WTC11 (cell line): ENCODE measurements at places on chromosomes 3 and 15. TPM values are rescaled to one million over a fixed set of nuclear protein-coding genes. Genes with fewer than 3 reads are reported as not detected.

Gene EEFSEC
- total RNA-seq = 13.7 to 16.9 TPM (median 16.1 TPM) in 3 replicates

DNA sequence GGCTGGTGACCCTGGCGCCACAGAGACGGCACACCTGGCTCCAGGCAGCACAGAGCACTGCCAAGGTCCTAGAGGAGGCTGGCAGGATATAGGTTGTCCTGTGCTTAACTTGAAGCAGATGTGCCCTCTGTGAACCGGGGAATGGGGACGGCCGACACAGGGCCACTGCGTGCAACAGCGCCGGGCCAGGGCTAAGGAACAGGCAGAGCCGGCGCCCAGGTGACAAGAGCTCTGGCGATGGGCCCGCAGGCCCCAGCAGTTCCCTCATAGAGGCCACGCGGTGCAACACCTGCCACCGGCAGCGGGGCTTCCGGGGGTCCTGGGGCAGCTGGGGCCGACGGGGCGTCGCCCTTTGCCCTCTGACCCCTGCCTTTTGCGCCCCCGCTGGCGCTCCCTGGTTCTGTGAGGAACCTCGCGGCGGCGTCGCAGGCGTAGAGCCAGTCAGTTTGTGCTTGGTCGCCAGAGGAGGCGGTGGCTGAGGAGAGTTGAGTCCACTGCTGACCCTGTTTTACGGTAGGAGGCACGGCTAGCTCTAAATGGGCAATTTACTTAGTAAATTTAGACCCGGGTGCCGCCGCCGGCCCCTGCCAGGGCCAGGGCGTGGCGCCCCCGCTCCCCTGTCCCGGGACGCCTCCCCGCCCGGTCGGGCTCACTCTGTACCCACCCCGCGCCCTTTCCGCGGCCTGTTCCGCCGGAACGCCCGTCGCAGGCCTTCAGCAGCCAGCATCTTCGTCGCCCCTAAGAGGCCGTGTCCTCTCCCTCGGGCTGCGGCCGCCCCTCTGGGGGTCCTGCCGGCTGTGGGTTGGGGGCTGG lies at the start of gene NPAP1:
Gene NPAP1 (plus strand): TSS at position 444 of the 813 bp plus-strand sequence. CDS start 93 bp downstream, at position 537.
- peaks cover 7% of the 10 kb centered on the region for H3K4me1 ChIP-seq
- no peak for DNase-seq
- H3K4me3 ChIP-seq = no peak within 1 kb of the TSS
- H3K27ac ChIP-seq = no peak within 1 kb of the TSS

DNA sequence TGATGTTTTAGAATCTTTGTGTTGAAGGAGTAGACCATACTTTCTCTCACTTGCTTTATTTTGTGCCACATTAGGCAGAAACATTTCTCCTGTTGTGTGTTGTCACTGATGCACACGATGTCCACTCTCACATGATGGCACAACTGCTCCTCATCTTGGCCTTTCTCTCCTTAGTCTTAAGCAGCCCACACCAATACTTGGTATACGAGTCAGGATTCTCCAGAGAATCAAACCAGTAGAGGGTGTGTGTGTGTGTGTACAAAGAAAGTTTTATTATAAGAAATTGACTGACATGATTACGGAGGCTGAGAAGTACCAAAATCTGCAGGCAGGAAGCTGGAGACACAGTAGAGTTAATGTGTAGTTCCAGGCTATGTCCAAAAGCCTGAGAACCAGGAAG lies 187.1 kb downstream of the ALCAM start:
- H3K27ac ChIP-seq = no peak overlapping the region
- DNase-seq = no peak
- peaks cover 6% of the 10 kb centered on the region; the same call in 1 of the 2 replicates for H3K36me3 ChIP-seq
- peaks cover 13% of the 10 kb centered on the region for H3K4me1 ChIP-seq

DNA sequence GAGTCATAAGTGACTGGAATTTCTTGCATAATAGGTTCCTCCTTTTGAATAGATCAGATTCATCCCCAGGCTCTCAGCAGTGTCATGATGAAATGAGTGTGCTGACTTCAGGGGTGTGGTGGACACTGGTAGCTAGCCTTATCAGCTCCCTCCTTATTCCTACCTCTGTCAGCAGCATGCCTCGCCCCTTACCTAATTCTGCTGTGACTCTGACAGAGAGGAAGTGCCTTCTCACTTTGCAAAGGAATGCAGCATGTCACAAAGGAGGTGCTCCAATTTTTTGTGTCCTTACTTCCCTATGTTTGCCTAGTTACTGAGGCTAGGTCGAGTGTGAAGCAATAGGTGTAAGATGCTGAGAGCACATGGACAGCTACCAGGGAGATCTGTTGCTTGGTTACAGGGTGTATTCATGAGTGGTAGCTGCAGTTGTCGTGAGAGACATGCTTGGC lies 90.6 kb downstream of the TNFAIP8L3 start:
- no peak overlapping the region for H3K27ac ChIP-seq
- peaks cover 28% of the 10 kb centered on the region for H3K36me3 ChIP-seq
- no peak overlapping the region for H3K4me3 ChIP-seq
- no peaks in the 10 kb centered on the region for H3K27me3 ChIP-seq
- no peak for DNase-seq

- H3K27me3 ChIP-seq = no peaks in the 10 kb centered on the region
- peaks cover 17% of the 10 kb centered on the region for H3K4me1 ChIP-seq
- no peak overlapping the region for H3K4me3 ChIP-seq
- H3K27ac ChIP-seq = no peak overlapping the region
- peaks cover 13% of the 10 kb centered on the region for H3K36me3 ChIP-seq
Observed at GRCh38 chr3:56207922-56208321, 260.3 kb downstream of the ERC2 start.

DNA sequence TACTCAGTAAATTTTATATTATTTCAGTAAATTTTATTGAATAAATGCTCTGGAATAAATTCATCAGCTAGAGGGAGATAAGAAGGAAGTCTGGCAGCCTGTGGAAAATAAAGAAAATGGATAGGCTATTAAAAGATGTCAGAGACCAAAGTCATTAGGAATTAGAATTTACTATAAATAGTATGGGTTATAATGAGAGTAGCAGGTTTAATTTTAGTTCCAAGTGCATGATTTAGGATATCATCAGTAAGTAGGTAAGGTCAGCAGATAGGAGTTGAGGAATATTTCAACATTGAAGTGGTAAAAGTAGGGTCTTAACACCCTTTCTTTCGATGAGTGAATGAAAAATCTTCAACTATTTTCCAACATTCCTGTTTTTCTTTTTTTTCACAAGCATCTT lies 64.6 kb downstream of the SNRPN start:
- H3K4me1 ChIP-seq = peaks cover 4% of the 10 kb centered on the region
- DNase-seq = no peak
- H3K36me3 ChIP-seq = peaks cover 82% of the 10 kb centered on the region
- H3K27ac ChIP-seq = no peak overlapping the region

DNA sequence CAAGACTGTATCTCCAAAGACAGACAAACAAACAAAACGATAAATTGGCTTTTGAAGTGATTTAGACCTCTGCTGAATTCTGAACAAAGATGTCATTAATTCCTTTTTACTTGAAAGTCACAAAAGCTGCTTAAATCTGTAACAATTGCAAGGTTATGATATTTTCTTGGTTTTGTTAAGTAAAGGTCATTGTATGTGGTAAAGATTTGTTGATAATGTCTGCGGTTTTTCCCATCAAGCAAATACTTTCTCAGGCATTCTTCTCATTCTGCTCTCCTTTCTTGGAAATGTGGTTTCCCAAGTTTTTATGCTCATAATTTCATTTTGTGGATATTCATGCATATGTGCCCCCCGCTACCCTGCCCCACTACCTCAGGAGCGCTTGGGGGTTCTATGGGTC lies 116.5 kb downstream of the SLMAP start:
- H3K27me3 ChIP-seq = no peaks in the 10 kb centered on the region
- no peak for DNase-seq
- H3K4me1 ChIP-seq = no peaks in the 10 kb centered on the region
- H3K36me3 ChIP-seq = 0 out of 2 replicates have a peak, but pooled peaks cover 4% of the 10 kb centered on the region
- H3K27ac ChIP-seq = no peak overlapping the region

DNA sequence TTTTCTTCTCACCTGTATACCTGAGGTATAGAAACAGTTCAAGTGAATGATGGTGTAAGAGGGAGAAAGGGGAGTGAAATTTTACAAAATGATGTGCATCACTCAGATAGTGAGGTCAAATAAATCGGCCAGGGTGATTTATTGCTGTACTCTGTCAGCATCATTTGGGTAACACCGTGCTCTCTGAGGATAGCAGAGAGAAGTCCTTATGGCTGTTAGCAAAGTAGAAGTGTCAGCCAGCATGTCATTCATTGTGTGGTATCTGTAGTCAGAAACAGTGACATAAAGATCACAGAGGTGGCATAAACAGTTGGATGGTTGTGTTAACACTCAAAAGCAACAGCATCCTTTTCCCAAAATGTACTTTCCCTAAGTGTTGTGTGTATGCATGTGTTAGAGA lies 53.4 kb downstream of the PSMD6 start:
- no peaks in the 10 kb centered on the region for H3K36me3 ChIP-seq
- no peak overlapping the region; the same call in 1 of the 2 replicates for H3K27ac ChIP-seq
- no peaks in the 10 kb centered on the region for H3K27me3 ChIP-seq
- H3K4me3 ChIP-seq = no peak overlapping the region
- H3K4me1 ChIP-seq = peaks cover 84% of the 10 kb centered on the region

GRCh38 chr3:154227531-154227930 lies 96.8 kb downstream of the DHX36 start:
- no peak overlapping the region for H3K27ac ChIP-seq
- H3K4me1 ChIP-seq = peaks cover 5% of the 10 kb centered on the region; the same call in 1 of the 2 replicates
- DNase-seq = no peak
- no peaks in the 10 kb centered on the region for H3K27me3 ChIP-seq

DNA sequence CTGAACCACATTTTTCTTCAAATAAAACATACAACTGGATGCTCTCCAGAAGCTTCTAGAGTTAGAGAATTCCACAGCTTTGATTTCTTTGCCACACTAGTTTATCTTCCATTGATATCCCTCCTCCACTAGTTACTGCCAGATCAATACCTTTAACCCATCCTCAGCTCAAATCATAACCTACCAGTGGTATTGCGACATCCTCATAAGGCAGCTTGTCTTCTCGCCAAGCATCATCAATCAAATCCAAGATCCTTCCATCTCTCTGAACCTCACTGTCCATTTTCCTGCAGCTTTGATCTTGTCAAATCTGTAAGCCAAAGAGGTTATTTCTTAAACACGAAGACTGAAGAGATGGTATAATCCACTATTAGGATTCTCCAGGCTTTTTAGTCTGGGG lies 3.2 kb downstream of the ANAPC13 start:
- no peak overlapping the region for H3K4me3 ChIP-seq
- peaks cover 20% of the 10 kb centered on the region for H3K4me1 ChIP-seq
- H3K27me3 ChIP-seq = no peaks in the 10 kb centered on the region
- no peak for DNase-seq
- peaks cover 31% of the 10 kb centered on the region for H3K36me3 ChIP-seq

GRCh38 chr3:15331606-15332404 lies 581 bp downstream of the SH3BP5 start:
- peak; percentile 23 for DNase-seq
- H3K27ac ChIP-seq = no peak overlapping the region
- H3K4me3 ChIP-seq = peak overlapping the region; percentile 95
- H3K4me1 ChIP-seq = peaks cover 33% of the 10 kb centered on the region
- H3K36me3 ChIP-seq = no peaks in the 10 kb centered on the region

GRCh38 chr15:63255489-63255990 lies 21.9 kb upstream of the APH1B start:
- peaks cover 21% of the 10 kb centered on the region for H3K36me3 ChIP-seq
- H3K4me1 ChIP-seq = peaks cover 28% of the 10 kb centered on the region
- no peaks in the 10 kb centered on the region for H3K27me3 ChIP-seq
- 0 out of 2 replicates have a peak overlapping the region, but pooled peaks have one; percentile 25 for H3K4me3 ChIP-seq
- peak overlapping the region; percentile 81 for H3K27ac ChIP-seq

DNA sequence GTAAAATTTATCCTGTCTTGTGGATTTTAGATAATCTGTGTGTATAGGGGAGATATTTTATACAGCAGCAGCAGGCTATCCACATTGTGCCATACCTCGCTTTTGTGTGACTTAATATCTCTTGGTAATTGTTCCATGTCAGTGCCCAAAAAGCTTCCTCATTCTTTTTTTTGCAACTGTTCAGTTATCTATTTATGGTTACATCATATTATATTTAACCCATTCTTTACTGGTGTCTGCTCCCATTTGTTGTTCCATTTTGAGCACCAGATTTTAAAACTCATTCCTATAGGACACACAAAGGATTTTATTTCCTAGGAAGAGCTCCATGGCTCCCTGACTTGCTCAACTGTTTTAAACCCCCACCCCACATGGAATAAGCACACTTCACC lies 86.3 kb upstream of the RASGRP1 start:
- H3K27ac ChIP-seq = no peak overlapping the region
- no peak overlapping the region for H3K4me3 ChIP-seq
- peaks cover 19% of the 10 kb centered on the region for H3K4me1 ChIP-seq
- H3K36me3 ChIP-seq = no peaks in the 10 kb centered on the region

GRCh38 chr15:56892659-56893363 lies 25.6 kb upstream of the TCF12 start:
- H3K4me1 ChIP-seq = peaks cover 18% of the 10 kb centered on the region
- no peaks in the 10 kb centered on the region for H3K36me3 ChIP-seq

DNA sequence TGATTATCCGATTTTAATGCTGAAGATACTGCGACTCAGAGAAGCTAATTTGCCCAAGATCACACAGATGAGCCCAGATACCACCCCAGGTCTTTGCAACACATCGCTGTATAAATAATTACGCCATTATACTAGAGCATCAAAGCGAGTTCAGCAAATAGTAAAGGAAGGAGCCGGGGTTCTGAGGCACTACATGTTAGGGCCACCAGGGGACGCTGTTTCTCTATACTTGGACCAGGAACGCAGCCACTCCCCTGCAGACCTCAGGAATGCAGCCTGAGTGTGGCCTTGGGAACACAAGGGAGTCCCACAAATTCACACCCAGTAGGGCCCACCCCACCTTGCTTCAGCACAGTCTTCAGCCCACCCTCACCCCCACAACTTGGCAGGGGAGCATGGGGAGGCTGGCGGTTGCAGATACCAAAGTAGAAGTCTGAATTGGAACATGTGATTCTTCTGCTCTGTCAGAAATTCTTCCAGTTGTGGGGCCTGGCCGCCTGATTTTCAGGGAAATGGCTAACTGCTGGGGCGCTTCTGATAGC lies 57.8 kb upstream of the RYK start:
- DNase-seq = peak; percentile 92
- H3K4me1 ChIP-seq = peaks cover 23% of the 10 kb centered on the region
- H3K4me3 ChIP-seq = peak overlapping the region; percentile 7; the same call in 1 of the 2 replicates
- no peaks in the 10 kb centered on the region for H3K36me3 ChIP-seq
